ENCODE measurements at places on chromosomes 16 and 17.
A peak's percentile ranks its signal among the peaks of the same experiment; 100 is the strongest.

GRCh38 chr17:31415004-31415454 is 23.6 kb downstream of the RAB11FIP4 start:
- DNase-seq = no peak

DNA sequence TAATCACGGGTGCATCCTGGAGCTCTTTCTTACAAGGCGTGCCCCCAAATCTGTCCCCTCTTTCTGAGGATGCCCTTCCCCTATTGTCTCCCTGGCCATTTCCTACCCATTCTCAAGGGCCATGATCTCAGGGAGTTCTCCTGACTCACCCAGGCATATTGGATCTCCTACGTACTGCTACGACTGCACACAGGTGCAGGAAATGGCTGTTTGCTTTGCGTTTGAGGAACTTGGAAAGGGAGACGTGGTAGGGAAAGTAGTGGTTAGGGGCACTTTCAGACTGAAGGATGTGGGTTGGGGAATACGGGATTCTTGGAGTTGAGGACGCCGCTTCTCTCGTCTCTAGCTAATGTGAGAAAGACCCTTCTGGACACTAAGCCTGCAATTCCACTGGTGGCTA is 18.7 kb upstream of the MEOX1 start:
- DNase-seq = no peak

- DNase-seq = no peak
Measured at GRCh38 chr17:76140661-76141211, 309 bp downstream of the FOXJ1 start.

DNA sequence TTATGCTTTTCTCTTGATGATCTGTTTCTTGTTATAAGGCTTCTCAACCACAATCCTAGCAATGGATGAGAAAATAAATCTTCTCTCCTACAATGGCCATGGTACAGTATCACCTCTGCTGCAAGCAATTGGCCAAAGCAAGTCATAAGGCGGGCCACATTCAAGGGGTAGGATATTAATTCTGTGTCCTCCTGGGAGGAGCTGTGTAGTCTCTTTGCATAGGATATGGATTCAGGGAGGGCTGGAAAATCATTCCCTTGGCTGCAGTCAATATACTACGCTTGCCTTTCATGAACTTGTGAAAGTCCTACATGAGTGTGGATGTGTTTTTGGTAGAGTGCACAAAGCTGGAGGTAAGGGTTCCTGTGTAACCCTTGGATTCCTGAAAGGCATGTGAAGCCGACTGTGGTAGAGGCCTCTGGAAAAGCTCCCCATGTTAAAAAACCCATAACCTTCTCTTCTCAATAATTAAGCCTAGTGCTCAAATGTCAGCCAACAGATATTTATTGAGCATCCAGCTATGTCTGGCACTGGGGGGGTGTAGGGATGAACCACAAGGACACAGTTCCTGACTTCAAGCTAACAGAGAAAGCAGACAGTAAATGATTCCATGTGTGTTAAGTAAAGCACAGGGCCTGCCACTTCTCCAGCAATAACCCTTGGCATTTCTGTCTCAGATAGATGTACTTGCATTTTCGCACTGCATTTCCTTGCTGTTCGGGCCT is 147.6 kb upstream of the HS3ST3A1 start:
- no peak for DNase-seq

DNA sequence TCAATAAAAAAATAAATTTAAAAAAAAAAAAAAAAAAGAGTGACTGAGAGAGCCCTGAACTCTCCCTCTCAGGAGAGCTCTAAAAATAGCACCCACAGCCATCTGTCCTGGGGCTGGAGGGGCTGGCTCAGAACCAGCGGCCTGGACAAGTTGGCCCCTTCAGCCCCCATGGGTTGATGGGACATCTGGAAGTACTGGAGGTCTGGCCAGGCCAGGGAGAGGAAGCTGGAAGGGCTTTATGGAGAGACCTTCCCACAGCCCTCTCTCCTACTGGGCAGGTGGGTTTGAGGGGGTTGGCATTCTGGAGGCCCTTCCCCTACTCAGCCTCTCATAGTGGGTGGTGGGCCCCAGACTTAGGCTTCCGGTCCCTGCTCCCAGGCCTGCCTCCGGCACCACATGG is 93.7 kb upstream of the TMEM97 start:
- no peak for DNase-seq

GRCh38 chr16:89815639-89816348 is 653 bp downstream of the FANCA start:
- DNase-seq = peak; percentile 52

- DNase-seq = no peak
Measured at GRCh38 chr16:10728003-10728887, 15.4 kb upstream of the NUBP1 start.

- no peak for DNase-seq
Measured at GRCh38 chr16:84838383-84838948, 18.7 kb downstream of the CRISPLD2 start.

- peak; percentile 63 for DNase-seq
Measured at GRCh38 chr17:76139801-76140660, 1.0 kb downstream of the FOXJ1 start.

DNA sequence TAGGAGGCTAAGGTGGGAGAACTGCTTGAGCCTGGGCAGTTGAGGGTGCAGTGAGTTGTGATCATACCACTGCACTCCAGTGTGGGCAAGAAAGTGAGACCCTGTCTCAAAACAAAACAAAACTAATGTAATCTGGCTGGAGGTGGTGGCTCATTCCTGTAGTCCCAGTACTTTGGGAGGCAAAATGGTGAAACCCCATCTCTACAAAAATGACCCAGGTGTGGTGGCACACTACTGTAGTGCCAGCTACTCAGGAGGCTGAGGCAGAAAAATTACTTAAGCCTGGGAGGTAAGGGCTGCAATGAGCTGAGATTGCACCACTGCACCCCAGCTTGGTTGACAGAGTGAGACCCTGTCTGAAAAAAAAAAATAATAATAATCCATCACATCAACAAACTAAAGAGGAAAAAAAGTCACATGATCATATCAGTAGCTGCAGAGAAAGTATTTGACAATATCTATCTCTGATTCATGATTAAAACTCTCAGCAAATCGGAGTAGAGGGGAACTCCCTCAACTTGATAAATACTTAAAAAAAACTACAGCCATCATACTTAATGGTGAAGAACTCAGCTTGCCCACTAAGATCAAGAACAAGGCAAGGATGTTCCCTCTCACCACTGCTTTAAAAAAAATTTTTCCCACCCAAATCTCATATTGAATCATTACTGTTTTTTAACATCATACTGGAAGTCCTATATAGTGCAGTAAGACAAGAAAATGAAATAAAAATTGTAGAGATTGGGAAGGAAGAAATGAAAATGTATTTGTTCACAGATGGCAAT is 31.0 kb downstream of the DHRS7B start:
- no peak for DNase-seq

DNA sequence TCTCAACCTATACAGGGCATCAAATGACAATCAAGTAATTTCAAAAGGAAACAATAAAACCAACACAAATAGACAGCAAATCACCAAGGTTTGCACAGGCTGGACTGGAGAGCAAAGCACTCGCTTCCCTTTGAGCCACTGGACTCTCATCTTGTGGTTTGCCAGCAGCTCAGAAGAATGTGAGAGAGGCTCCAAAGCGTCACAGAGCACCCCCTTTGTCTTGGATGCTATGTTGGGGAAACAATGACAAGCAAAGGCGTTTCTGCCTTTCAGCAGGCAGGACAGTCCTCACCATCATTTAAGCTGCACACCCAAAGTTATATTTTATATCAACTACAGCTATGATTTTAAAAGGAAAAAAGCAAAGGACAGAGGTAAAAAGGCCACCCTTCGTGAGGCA is 13.2 kb downstream of the SLC6A4 start:
- no peak for DNase-seq

GRCh38 chr16:79662669-79663313 is 62.3 kb upstream of the MAF start:
- no peak for DNase-seq

- DNase-seq = no peak
Measured at GRCh38 chr16:11877374-11877773, 26.0 kb upstream of the RSL1D1 start.
